ENCODE measurements at places on chromosomes 13 and 19.

DNA sequence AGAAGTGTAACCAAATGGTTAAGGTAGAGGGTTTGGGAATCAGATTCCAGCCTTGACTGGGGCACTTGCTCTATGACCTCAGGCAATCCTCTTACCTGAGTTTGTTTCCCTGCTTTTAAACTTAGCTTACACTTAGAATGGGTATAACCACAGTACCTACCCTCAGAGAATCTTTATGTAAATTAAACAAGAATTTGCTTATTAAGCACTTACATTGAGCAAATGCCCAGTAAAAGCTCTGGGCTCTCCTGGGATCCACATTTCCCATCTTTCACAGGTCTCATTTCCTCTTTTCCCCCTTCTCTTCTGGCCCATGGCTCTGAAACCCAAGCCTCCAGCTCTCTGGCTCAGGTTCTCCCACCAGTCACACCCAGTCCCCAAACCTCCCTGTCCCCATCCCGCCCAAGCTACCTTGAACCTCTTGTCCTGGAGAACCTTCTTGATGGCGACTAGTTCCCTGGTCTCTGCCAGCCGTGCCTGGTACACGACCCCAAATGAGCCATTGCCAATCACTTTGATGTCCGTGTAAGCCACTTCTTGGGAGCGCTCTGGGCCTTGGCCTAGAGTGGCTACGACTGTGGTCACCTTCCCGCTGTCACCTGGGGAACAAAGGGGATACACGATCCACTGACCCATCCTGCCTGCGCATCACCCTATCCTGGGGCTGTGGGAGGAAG, 2.7 kb downstream of the GSK3A start:
- no peak for DNase-seq

GRCh38 chr13:27721681-27722080, 70.6 kb upstream of the GSX1 start:
- no peak for DNase-seq

DNA sequence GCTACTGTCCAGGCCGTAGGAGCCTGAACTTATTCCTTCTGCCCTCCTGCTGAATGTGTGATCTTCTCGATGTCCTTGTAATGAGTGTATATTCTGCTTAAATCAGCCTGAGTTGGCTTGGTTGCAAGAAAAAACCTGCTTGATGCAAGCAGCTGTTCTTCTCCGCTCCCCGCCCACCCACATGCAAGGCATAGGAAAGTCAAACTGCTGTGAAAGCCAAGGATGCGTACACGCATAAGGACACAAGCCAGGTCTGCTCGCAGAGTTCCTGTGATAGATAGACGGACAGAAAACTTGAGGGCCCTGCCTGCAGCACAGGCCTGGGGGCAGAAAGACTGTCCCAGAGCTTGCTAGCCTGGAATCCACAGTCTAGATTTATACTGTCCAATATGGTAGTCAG, 101.1 kb downstream of the DNAJC15 start:
- no peak for DNase-seq

- DNase-seq, result no peak
These were observed 11.0 kb upstream of the SERPINE3 start for GRCh38 chr13:51328488-51328887.

Measured in stimulated activated CD4-positive, alpha-beta T cell treated with anti-CD3 and anti-CD28 coated beads, Interleukin-2, amount 100 ng/mL, for 48 hours (primary cell).